ENCODE measurements at places on chromosomes 1 and 21.
A peak's percentile ranks its signal among the peaks of the same experiment; 100 is the strongest.

DNA sequence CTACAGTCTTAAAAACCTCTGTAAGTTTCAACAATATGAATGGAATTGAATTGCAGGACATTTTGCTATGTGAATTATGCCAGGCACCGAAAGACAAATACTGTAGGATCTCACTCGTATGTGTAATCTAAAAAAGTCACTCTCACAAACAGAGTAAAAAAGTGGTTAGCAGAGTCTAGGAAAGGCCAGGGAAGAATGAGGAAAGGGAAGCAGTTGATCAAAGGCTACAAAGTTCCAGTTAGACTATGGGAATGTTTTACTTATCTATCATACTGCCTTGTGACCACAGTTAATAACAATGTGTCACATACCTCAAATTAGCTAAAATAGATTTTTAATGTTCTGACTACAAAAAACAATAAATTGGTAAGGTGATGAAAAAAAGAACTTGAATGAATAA is 565.4 kb upstream of the BRINP3 start:
- no peak for DNase-seq

- no peak for DNase-seq
These were observed 800 bp downstream of the HIPK1 start for GRCh38 chr1:113929750-113930498.

DNA sequence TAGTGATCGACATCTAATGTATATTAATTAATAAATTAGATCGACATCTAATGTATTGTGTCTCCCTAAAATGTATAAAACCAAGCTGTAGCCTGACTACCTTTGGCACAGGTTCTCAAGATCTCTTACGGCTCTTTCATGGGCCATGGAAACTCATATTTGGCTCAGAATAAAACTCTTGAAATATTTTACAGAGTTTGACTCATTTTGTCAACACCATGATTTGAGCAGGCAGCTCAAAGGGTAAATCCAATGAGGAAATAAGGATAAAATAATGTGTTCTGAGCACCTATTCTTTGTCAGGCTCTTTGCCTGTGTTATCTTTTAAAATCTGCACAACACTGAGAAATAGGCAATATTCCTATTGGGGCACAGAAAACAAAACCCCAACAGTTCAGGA is 223.4 kb upstream of the DUSP10 start:
- DNase-seq: no peak

GRCh38 chr1:193589597-193590040 is 403.2 kb upstream of the B3GALT2 start:
- DNase-seq: no peak

GRCh38 chr21:30958741-30959140 is 77.4 kb upstream of the KRTAP11-1 start:
- no peak for DNase-seq

DNA sequence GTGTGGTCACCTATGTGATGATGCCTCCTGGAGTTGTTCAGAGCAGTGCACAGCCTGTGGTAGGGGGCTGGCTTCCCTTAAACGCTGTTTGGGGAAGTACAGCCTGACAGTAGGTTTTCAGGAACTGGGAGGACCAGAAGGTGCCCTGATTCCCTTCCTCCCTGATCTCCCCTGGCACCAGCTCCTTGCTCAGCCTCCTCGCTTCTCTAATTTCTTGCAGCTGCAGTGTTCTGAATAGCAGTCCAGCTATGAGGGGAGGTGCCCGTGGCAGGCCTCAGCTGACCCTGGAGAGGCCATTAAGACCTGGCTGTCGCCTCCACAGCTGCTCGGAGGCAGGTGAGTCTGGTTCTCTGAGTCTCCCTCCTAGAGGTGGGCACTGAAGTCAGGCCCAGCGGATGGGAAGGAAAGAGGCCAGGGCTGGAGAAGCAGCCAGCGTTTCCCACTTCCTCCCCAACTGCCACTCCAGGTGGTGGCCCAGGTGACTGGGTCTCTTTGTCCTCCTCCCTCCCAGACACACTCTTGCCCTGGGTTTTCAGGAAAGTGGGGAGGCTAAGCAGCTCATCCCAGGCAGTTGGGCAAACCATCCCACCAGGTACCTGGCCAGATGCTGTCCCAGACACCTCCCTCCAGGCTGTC is 52.0 kb upstream of the RPL11 start:
- DNase-seq: no peak

DNA sequence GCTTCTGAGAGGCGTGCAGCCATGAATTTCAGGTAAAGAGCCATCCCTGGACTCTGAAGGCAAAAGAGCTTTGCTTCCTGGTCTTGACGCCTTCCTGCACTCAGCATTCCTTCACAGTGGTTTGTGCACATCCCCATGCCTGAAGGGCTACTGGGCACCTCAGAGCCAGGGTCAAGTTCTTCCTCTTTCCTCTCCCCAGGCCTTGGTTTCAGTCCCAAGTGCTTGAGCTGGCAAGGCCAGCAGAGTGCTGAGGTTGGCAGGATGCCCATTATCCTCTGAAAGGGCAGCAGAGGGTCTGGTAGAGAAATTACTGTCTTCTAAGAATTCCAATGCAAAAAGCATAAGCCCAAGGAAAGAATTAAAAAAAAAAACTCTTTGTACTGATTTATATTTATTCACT is 1064.9 kb downstream of the TTLL7 start:
- no peak for DNase-seq

DNA sequence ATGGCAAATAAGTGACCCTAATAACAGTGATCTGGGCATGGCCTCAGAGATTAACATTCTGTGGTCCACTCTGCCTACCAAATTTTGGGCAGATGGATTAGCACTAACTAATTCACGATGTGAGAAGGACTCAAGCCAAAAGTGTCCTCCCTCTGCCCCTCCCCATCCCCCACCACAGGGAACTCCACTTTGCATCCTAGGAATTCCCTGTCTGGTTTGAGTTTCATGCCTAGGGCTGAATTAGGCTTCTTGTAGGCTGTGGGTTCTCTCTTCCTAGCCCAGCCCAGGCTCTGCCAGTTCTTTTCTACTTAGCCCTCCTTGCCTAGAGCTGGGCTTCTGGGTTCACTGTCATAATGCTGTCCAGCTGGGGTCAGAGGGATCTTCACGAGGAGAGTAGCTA is 64.1 kb downstream of the ATP2B4 start:
- DNase-seq: no peak

DNA sequence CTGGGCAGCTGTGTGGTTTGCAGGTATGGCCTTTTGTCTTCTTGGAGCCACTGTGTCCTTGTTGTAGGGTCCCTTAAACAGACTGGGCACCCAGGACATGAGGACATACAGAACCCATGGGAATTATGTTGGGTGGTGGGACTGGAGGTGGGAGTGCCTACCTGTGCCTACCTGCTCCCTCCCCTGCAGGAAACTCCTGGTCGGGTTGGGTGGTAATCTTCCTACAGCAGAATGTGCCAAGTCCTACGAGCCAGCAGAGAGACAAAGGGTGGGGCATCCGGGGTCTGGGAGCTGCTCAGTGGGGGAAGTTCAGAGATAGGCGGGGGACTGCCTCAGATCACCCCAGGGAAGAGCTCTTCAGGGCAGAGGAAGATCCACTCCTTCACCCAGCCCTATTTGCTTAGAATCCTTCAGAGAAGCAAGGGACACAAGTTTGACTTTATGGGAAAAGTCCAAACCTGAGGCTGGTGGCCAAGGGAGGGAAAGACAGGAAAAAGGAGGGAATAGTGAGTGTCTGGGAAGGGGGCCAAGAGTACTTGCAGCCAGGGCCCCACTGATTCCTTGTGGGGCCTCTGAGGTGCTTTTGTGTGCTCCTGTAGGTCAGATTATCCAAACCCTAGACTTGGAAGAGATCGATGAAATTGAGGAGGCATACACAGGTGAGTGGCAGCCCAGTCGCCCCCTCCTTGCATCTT is 58.3 kb downstream of the KIF21B start:
- DNase-seq: no peak

DNA sequence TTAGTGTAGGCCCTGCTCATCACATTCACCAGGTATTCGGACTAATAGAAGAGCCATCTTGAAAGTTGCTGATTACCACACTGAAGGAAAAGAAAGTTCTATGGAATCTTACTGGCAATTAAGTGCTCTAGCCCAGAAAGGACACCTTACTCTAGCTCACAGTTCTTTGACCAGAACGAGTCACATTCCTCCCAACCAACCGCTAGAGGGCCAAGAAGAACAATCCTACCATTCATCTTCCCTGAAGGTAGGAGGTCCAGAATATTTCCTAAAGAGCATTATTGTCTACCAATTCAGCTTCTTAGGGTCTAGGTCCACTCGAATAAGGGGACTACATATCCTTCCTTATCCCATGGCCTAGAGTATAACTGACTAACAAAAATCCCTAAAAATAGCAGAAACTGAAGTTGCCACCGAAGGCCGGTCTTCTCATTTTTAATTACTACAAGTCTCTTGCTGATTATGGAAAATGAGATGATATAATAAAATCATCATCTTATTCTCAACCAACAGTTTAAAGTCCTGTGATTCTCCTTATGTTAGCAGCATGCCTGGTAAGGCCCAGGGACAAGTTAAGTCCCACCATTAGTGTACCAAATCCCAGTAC is 2.7 kb upstream of the FMO1 start:
- DNase-seq: no peak

DNA sequence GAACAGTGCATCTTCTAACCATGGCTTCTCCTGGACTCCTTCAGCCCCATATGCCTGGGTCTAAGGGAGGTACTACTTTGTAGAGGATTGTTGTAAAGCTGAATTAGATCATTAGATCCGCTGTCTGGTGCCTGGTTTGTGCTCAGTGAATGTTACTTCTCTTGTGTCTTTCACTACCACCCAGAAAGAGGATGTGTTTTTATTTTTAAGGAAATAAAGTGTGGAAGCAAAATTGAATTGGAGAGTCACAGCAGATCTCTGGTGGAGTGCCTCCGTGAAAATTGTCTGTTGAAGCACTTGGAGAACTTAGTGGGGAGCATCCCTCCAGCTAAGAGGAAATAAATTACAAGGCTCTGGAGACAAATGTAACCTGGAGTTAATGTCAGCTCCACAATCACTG is 101.8 kb upstream of the ARTN start:
- DNase-seq: no peak

- DNase-seq: peak; percentile 94
These were observed 167.2 kb upstream of the IRF2BP2 start for GRCh38 chr1:234776876-234777855.

DNA sequence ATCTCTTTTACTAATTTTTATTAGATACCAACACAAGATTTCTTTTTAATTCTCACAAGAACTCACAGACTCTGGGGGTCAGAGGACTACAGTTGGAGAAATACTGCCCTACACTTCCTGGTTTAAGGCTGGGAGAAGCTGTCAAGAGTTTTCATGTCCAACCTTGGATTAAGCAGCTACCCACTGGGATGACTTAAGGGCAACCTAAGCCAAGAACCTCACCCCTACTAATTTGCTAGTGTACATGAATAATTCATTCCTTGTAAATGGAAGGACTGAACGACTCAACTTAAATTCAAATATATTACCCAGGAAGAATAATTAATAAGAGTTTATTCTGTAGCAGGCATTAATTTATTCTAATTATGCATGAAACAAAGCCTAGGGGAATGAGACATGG is 182.3 kb upstream of the C1orf105 start:
- no peak for DNase-seq

DNA sequence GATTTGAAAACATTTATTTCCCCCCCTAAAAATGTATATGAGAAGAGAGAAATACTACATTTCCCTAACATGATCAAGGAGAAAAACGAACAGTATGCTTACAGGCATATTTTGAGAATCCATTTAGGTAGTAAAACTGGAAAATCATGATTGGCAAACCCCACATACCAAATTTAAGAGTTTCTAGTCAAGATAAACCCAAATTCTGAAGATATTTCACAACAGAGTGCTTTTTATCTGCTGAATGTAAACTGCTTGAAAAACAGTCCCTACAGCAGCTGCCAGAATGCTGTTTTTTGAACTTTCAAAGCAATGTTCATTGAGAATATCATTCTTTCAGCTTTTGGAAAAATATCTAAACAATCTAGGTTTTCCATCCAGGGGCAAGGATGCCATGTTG is 31.0 kb downstream of the ASH1L start:
- no peak for DNase-seq

GRCh38 chr1:248755517-248755916 is at the start of gene LYPD8:
TSS of gene LYPD8 (minus strand) at chr1:248755759. CDS start at chr1:248751081, 4,678 bp downstream.
- peak; percentile 77 for DNase-seq

GRCh38 chr1:183274836-183275235 is 88.8 kb downstream of the LAMC2 start:
- no peak for DNase-seq

- DNase-seq: no peak
These were observed 1.7 kb downstream of the DCAF8 start for GRCh38 chr1:160260406-160261382.

GRCh38 chr21:28277324-28277723 is 715.4 kb downstream of the LTN1 start:
- no peak for DNase-seq
